ENCODE measurements at places on chromosomes 16 and 17.

GRCh38 chr17:14737984-14738651 lies 437.2 kb downstream of the HS3ST3B1 start:
- no peak for DNase-seq

- DNase-seq, result peak; percentile 20
Observed at GRCh38 chr17:74454197-74455024, 12.0 kb upstream of the CD300A start.

GRCh38 chr17:63549289-63549945 lies 860 bp upstream of the DCAF7 start:
- no peak for DNase-seq

GRCh38 chr16:12271006-12271405 lies 294.5 kb downstream of the SNX29 start:
- no peak for DNase-seq

DNA sequence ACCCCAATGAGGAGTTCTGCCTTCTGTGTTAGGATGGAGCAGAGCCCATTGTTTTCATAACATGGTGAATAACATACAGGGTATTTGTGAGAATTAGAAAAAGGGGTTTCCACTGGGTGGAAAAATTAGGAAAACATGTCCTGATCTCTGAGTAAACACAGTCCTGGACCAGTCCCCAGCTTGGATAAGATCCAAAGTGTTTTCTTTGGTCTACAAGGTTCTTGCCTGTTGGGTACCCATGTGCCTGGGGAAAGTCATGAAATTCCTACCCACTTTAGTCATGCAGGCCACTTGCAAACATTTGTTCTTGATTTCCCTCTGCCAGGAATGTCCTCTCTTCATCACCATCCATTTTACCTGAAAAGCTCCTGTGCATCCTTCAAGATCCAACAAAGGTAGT lies 164.8 kb upstream of the DYNLRB2 start:
- no peak for DNase-seq

DNA sequence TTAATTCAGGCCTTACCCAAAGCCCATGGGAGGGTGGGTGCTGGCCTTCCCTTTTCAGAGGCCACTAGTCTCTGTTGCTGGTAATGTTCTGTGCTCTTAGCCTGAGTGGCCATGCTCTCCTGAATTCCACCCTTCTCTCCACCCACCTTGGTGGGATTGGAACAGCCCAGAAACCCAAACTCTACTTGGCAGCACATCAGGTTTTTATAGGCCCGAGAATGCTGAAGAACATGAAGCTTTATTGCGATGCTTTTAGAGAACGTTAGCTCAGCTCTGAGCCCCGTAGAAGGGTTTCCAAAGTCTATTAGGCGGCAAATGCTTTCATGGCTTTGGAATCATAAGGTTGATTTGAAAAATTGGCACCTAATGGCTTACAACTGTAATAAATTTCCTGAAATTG lies 209.3 kb downstream of the MSI2 start:
- DNase-seq, result no peak

DNA sequence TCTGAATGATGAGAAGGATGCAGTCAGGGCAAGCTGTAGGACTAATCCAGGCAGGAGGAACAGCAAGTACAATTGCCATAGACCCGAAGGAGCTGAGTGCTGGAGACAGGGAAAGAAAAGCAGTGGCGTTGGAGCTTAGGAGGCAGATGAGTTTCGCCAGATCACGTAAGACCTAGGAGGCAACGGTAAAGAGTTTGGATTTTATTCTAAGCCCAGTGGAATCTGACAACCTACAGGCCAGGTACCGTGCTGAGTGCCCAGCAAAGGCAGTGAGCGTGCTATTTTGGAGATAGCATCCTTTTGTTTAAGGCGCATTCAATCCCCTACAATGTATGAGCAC lies 1.2 kb downstream of the USP43 start:
- no peak for DNase-seq

- no peak for DNase-seq
Observed at GRCh38 chr17:79446399-79447009, 164.3 kb downstream of the RBFOX3 start.

- DNase-seq, result no peak
Observed at GRCh38 chr16:74627506-74628220, 20.7 kb upstream of the GLG1 start.

GRCh38 chr17:18381158-18381952 lies 3.8 kb downstream of the EVPLL start:
- DNase-seq, result no peak
